ENCODE measurements at places on chromosomes 4 and X. TPM values are rescaled to one million over a fixed set of nuclear protein-coding genes. Genes with fewer than 3 reads are reported as not detected.

The DKK2 gene
- total RNA-seq: not detected

The ATP1B4 gene
- total RNA-seq: not detected

The UGT8 gene
- 2.1 TPM for total RNA-seq

The NKX6-1 gene
- 1.1 TPM for total RNA-seq

The ATP2B3 gene
- 0.21 TPM for total RNA-seq

The MID1 gene
- 32.4 TPM for total RNA-seq

The CENPI gene
- 36.9 TPM for total RNA-seq

The KLF8 gene
- total RNA-seq: 0.13 TPM

The CPLX1 gene
- total RNA-seq: 6.7 TPM

The CYP2U1 gene
- total RNA-seq: 1.2 TPM

- H3K36me3 ChIP-seq: no peaks in the 10 kb centered on the region
- H3K27me3 ChIP-seq: no peaks in the 10 kb centered on the region
- H3K4me3 ChIP-seq: no peak overlapping the region
- no peak for DNase-seq
These were observed 32.5 kb upstream of the TLR2 start for GRCh38 chr4:153651587-153651986.

DNA sequence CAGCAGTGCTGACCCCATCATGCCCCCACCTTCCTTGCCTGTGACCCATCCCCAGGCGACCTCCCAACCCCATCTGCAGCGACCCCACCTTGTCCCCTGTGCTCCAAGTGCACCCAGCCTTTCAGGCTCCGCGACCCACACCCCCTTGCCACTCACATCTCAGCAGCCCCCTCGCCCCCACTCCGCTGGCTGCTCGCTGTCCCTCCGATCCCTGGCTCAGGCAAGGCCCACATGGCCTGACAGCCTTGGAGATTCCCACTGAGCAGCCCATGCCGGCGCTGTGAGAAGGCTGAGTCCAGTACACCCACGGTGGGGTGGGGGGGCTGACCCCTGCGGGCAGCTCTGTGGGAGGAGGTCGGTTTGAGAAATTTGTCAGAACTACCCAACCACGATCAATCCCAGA is 9.1 kb downstream of the ZFYVE28 start:
- H3K27ac ChIP-seq: no peak overlapping the region
- H3K4me1 ChIP-seq: peaks cover 18% of the 10 kb centered on the region
- no peak overlapping the region for H3K4me3 ChIP-seq
- no peak for DNase-seq
- H3K27me3 ChIP-seq: no peaks in the 10 kb centered on the region

DNA sequence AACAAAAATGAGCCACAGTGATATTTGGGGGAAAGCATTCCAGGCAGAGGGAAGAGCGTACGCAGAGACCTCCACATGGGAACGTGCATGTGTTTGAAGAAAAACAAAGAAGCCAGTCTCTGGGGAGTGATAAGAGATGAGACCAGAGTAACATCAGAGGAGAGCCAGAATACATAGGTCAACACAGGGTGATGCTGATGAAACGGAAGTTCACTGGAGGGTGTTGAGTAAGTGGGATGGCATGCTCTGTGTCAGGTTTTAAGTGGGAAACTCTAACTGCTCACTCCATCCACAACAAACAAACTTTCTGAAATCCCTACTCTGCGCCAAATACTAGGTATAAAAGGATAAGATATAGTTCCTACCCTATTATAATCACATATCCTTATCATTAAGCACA is 110.0 kb downstream of the ARHGAP6 start:
- H3K27me3 ChIP-seq: no peaks in the 10 kb centered on the region
- no peak overlapping the region for H3K4me3 ChIP-seq
- no peak for DNase-seq
- H3K4me1 ChIP-seq: no peaks in the 10 kb centered on the region

- H3K36me3 ChIP-seq: no peaks in the 10 kb centered on the region
- no peaks in the 10 kb centered on the region for H3K27me3 ChIP-seq
- H3K4me3 ChIP-seq: no peak overlapping the region
- H3K4me1 ChIP-seq: no peaks in the 10 kb centered on the region
- H3K27ac ChIP-seq: no peak overlapping the region
- DNase-seq: no peak
These were observed 6.4 kb upstream of the HAUS7 start for GRCh38 chrX:153476666-153477363.

DNA sequence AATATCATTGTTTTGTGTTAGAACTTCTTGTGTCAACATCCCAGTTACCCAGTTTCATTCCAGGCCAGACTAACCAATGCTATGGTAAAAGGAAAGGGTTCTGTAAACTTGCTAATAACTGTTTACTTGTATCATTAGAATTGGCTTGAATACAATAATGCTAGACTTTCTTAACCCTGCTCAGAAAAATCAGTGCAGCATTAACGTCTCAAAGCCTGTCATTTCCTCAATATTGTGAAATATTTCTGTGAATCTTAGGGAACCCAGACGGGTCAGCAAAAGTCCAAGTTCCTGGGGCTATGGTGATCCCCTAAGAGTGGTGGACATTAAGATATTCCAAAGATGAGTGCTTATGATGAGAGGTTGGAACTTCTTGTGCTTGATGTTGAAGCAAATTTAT is 541.2 kb upstream of the MAGEB18 start:
- no peak overlapping the region for H3K27ac ChIP-seq
- H3K36me3 ChIP-seq: no peaks in the 10 kb centered on the region
- H3K4me3 ChIP-seq: no peak overlapping the region
- DNase-seq: no peak
- no peaks in the 10 kb centered on the region for H3K4me1 ChIP-seq

- H3K27me3 ChIP-seq: no peaks in the 10 kb centered on the region
- no peaks in the 10 kb centered on the region for H3K4me1 ChIP-seq
- no peaks in the 10 kb centered on the region for H3K36me3 ChIP-seq
- no peak overlapping the region for H3K4me3 ChIP-seq
- no peak overlapping the region for H3K27ac ChIP-seq
- DNase-seq: no peak
These were observed 11.3 kb downstream of the CPEB2 start for GRCh38 chr4:15013585-15013984.

GRCh38 chr4:139453041-139453370 is 915 bp upstream of the RAB33B start:
- no peaks in the 10 kb centered on the region for H3K27me3 ChIP-seq
- H3K4me3 ChIP-seq: peak overlapping the region; percentile 71
- DNase-seq: peak; percentile 60

DNA sequence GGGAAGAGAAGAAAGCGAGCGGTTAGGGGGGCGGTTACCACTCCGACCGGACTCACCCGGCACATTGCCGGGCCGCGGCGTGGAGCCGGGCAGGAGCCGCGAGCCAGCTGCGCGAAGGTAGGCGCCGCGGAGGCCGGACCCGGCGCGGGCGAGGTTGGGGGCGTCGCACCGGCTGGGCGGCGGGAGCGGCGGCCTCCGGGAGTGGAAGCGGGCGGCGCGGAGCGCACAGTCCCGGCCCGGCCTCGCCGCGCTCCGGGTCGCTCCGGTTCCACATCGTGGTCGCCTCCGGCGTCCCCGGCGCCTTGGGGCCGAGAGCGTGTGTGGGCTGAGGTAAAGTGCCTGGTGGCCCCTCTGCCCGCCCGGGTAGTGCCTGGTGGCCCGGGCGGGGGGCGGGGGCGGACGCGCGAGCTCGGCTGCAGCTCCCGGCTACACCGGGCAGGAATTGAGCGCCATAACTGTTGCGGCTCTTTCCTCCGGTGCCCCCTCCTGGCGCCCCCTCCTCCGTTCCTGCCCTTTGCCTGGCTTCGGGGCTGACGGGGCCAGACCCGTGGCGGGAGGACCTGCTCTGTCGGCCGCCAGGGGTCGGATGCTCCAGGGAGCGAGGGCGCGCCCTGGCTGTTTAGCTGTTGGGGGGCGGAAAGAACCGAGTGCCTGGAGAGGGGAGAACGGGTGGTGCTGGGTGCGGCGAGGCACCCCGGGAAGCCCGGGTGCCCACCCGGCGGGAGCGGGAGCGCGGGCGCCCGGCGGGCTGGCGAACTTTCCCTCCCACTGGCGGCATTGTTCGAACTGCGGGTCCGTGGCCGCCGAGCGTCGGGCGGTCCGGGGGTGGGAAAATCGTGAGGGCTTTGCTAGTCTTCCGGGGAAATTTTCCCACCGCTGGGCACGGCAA is 626 bp downstream of the JADE3 start:
- DNase-seq: no peak
- H3K27ac ChIP-seq: peak overlapping the region; percentile 83
- H3K36me3 ChIP-seq: no peaks in the 10 kb centered on the region
- peak overlapping the region; percentile 68 for H3K4me3 ChIP-seq
- H3K27me3 ChIP-seq: no peaks in the 10 kb centered on the region

GRCh38 chrX:2967998-2968909 is 38.1 kb upstream of the ARSH start:
- DNase-seq: no peak
- H3K4me3 ChIP-seq: no peak overlapping the region

- H3K4me1 ChIP-seq: no peaks in the 10 kb centered on the region
- H3K27me3 ChIP-seq: peaks cover 32% of the 10 kb centered on the region
- DNase-seq: no peak
- no peaks in the 10 kb centered on the region for H3K36me3 ChIP-seq
- H3K4me3 ChIP-seq: peak overlapping the region; percentile 46
- no peak overlapping the region for H3K27ac ChIP-seq
These were observed 648 bp downstream of the GPC4 start for GRCh38 chrX:133414406-133415275.

- no peaks in the 10 kb centered on the region for H3K36me3 ChIP-seq
- H3K4me3 ChIP-seq: no peak overlapping the region
- H3K27ac ChIP-seq: no peak overlapping the region
- DNase-seq: no peak
- no peaks in the 10 kb centered on the region for H3K4me1 ChIP-seq
These were observed 251.2 kb downstream of the PAPSS1 start for GRCh38 chr4:107468812-107469211.
